ENCODE measurements at places on chromosomes 1 and 21. TPM values are rescaled to one million over a fixed set of nuclear protein-coding genes. Genes with fewer than 3 reads are reported as not detected.
A peak's percentile ranks its signal among the peaks of the same experiment; 100 is the strongest.

GRCh38 chr1:203898458-203899352, 37.3 kb downstream of the SNRPE start:
- no peaks in the 10 kb centered on the region for H3K36me3 ChIP-seq
- no peaks in the 10 kb centered on the region for H3K4me1 ChIP-seq
- no peak for DNase-seq
- H3K4me3 ChIP-seq = no peak overlapping the region
- H3K27me3 ChIP-seq = no peaks in the 10 kb centered on the region
- no peak overlapping the region for H3K27ac ChIP-seq

GRCh38 chr1:39003794-39004193, 12.7 kb downstream of the AKIRIN1 start:
- peaks cover 98% of the 10 kb centered on the region for H3K36me3 ChIP-seq
- H3K4me3 ChIP-seq = no peak overlapping the region
- H3K4me1 ChIP-seq = no peaks in the 10 kb centered on the region
- DNase-seq = no peak
- H3K27me3 ChIP-seq = no peaks in the 10 kb centered on the region

The S100A7 gene
- not detected for total RNA-seq

DNA sequence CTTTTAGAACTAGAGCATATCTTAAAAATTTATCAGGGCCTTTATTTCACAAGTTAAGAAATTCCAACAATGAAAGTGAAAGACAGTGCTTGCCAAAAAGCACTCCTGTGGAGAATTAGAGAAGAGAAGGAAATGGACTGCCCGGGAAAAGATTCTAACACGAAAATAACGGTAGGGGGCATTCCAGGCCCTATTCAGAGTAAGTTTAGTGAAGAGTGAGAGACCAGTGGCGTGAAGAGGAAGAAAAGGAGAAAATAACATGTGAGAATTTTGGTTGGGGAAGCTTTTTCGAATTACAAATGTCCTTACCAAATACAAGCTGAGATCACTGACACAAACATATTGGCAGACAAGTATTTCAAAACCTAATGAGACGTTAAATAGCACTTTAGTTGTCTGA, 38.4 kb upstream of the RBM34 start:
- no peaks in the 10 kb centered on the region for H3K36me3 ChIP-seq
- H3K4me3 ChIP-seq = no peak overlapping the region
- peak; percentile 82 for DNase-seq
- H3K27me3 ChIP-seq = no peaks in the 10 kb centered on the region
- H3K4me1 ChIP-seq = no peaks in the 10 kb centered on the region
- peak overlapping the region; percentile 47 for H3K27ac ChIP-seq

GRCh38 chr1:76764638-76765454, 102.4 kb upstream of the ST6GALNAC5 start:
- no peak for DNase-seq
- peaks cover 33% of the 10 kb centered on the region for H3K27me3 ChIP-seq
- no peak overlapping the region for H3K27ac ChIP-seq
- no peaks in the 10 kb centered on the region for H3K36me3 ChIP-seq
- no peak overlapping the region for H3K4me3 ChIP-seq
- H3K4me1 ChIP-seq = no peaks in the 10 kb centered on the region

The SERPINC1 gene
- total RNA-seq = not detected

DNA sequence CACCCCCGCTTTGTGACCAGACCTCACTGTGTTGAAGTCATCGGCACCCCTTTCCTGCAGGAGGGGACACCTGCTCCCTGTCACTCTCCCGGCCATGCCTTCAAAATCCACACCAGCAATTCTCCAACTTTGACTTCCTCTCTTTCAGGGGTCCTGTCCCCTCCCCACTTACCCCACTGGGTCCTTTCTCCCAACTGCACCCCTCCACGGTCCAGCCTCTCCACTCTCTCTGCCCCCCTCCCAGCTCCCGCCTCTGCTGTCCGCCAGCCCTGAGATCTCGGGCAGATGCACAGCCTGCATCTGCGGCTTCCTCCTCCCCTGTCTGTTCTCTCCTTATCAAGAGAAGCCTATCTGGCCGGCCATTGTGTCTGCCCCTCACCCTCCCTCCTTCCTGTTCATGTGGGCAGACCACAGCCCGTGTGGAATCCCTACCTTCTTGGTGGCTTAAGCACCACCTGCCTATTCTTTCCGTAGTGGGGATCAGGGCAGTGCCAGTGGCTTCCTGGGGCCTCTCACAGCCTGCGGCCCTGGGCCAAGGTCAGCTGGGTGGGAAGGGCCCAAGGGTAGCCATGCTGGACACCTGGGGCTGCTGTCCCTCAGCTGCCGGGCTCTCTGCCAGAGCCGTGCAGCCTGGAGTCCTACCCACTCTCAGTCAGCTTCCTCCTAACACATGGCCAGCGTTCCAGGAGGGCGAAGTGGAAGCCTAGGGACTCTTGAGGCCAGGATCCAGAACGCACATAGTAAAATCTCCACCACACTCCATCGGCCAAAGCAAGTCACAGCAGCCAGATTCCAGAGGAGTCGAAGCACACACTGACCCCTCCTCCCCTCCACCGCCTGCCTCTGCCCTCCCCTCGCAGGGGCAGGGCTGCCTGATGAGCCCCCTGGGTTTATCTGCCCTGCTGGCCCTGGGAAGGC, 5.1 kb upstream of the HES4 start:
- H3K36me3 ChIP-seq = no peaks in the 10 kb centered on the region
- H3K4me3 ChIP-seq = no peak overlapping the region
- no peak for DNase-seq
- H3K4me1 ChIP-seq = peaks cover 18% of the 10 kb centered on the region
- H3K27me3 ChIP-seq = no peaks in the 10 kb centered on the region
- H3K27ac ChIP-seq = peak overlapping the region; percentile 30

DNA sequence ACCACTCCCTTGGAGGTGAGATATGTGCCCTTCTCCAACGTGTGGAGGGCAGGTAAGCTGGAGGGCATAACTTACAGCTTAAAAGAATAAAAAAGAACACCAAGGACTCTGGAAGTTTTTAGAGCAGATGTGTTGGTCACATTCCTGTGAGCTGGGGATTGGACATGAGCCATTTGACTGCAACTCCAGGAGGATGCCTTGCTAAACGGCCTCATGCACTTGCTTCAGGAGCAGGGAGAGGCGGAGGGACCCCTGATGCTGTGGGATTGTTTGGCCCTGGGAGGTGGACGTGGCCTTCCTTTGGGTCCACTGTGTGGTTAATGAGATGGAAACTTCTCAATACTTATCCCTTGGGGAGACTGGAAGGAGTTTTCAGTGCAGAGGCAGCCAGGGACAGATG, 185.6 kb downstream of the RHOU start:
- no peaks in the 10 kb centered on the region for H3K4me1 ChIP-seq
- H3K36me3 ChIP-seq = no peaks in the 10 kb centered on the region
- no peak for DNase-seq
- H3K4me3 ChIP-seq = no peak overlapping the region
- H3K27ac ChIP-seq = no peak overlapping the region

The FAM43B gene
- not detected for total RNA-seq

DNA sequence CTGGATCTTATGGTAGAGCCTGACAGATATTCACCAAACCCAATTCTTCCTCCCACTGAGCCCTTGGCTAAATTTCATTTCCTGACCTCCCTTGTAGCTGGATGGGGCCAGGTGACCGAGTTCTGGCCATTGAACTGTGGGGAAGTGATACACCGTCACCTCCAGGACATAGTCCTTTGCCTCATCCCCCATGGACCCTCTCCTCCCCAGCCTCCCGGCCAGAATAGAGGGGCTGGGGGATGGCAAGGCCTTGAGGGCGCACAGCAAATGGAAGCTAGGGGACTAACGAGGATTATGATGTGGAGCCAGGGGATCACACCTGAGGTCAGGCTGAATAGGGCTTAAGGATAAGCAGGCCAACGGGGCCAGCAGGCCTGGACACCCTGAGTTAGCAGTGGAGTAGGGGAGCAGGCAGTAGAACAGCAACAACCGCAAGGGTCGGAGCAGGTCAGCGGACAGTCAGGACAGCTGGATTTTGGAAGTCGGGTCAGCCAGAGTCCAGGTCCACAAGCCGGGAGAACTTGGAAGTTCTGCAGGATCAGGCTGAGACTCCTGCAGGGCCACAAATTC, 15.0 kb downstream of the BATF3 start:
- no peak overlapping the region for H3K4me3 ChIP-seq
- peaks cover 10% of the 10 kb centered on the region for H3K4me1 ChIP-seq
- H3K27ac ChIP-seq = no peak overlapping the region
- H3K36me3 ChIP-seq = no peaks in the 10 kb centered on the region
- DNase-seq = no peak

GRCh38 chr1:91600431-91601337, 100.0 kb downstream of the CDC7 start:
- H3K27ac ChIP-seq = no peak overlapping the region
- no peaks in the 10 kb centered on the region for H3K27me3 ChIP-seq
- H3K4me1 ChIP-seq = no peaks in the 10 kb centered on the region
- H3K36me3 ChIP-seq = no peaks in the 10 kb centered on the region
- no peak for DNase-seq

GRCh38 chr1:153277852-153278251, 18.4 kb downstream of the LORICRIN start:
- H3K4me1 ChIP-seq = no peaks in the 10 kb centered on the region
- H3K27ac ChIP-seq = no peak overlapping the region

- no peaks in the 10 kb centered on the region for H3K27me3 ChIP-seq
- H3K36me3 ChIP-seq = peaks cover 6% of the 10 kb centered on the region
- H3K4me3 ChIP-seq = no peak overlapping the region
- no peak for DNase-seq
- no peak overlapping the region for H3K27ac ChIP-seq
- no peaks in the 10 kb centered on the region for H3K4me1 ChIP-seq
Observed at GRCh38 chr1:228276901-228277490, 69.2 kb downstream of the OBSCN start.

GRCh38 chr1:231600458-231600976, 26.1 kb upstream of the DISC1 start:
- H3K4me3 ChIP-seq = no peak overlapping the region
- DNase-seq = no peak

- no peak for DNase-seq
- no peaks in the 10 kb centered on the region for H3K36me3 ChIP-seq
- H3K27me3 ChIP-seq = peaks cover 44% of the 10 kb centered on the region
- H3K27ac ChIP-seq = no peak overlapping the region
- H3K4me1 ChIP-seq = no peaks in the 10 kb centered on the region
Observed at GRCh38 chr21:34899760-34900159, 149.3 kb downstream of the RUNX1 start.

DNA sequence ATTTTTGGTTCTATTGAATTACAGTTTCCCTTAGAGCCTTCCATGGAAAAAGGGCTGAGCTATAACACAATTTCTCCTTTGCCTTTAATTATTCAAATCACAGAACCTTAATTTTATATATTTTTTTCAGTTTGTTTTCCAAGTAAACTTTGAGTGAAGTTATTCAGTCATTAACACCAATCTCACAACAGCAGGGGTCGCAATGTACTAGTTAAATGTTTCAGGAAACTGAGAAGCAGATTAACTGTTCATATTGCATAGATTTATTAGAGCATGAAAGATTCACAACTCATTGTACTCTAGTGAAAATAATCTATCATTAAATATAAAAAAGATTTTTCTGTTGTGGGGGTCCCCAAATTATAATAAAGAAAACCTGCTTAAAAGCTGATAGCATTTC, 64.1 kb downstream of the KIFAP3 start:
- no peak overlapping the region for H3K4me3 ChIP-seq
- no peaks in the 10 kb centered on the region for H3K36me3 ChIP-seq
- DNase-seq = peak; percentile 79
- no peaks in the 10 kb centered on the region for H3K4me1 ChIP-seq
- H3K27me3 ChIP-seq = no peaks in the 10 kb centered on the region

DNA sequence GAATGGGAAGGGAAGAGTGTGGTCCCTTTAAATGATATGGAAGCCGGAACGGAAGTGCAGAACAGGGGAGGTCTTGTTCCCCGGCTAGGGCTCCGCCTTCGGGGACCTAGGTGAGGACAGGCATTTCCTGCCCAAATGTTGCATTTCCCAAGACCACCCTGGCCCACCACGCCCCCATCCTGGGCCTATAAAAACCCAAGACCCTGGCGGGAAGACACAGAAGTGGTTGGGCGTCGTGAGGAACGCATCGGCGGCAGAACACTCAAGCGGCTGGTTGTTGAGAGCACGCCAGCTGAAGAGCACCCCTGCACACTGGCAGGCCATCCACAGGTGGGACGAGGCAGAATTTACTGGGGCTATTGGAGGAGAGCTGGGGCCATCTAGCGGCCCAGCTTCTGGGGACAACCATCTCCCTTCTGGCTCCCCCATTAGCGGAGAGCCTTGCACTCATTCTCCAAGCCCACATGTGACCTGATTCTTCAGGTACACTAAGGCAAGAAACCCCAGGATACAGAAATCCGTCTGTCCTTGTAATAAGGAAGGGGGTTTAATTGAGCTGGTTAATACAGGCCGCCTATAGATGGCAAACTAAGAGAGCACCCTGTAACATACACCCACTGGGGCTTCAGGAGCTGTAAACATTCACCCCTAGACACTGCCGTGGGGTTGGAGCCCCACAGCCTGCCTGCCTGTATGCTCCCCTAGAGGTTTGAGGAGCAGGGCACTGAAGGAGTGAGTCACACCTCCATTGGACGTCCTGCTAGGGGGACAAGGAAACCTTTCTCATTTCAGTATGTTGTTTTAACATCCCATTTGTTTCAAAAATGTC, 1327.9 kb downstream of the BRINP3 start:
- H3K27me3 ChIP-seq = no peaks in the 10 kb centered on the region
- no peaks in the 10 kb centered on the region for H3K36me3 ChIP-seq
- H3K4me3 ChIP-seq = no peak overlapping the region
- no peaks in the 10 kb centered on the region for H3K4me1 ChIP-seq
- no peak for DNase-seq
- H3K27ac ChIP-seq = no peak overlapping the region

GRCh38 chr1:223727541-223727940, 15.2 kb downstream of the CAPN2 start:
- peak overlapping the region; percentile 79 for H3K27ac ChIP-seq
- peaks cover 52% of the 10 kb centered on the region for H3K4me1 ChIP-seq
- H3K27me3 ChIP-seq = no peaks in the 10 kb centered on the region
- H3K36me3 ChIP-seq = peaks cover 5% of the 10 kb centered on the region
- H3K4me3 ChIP-seq = no peak overlapping the region
